ENCODE measurements at places on chromosomes 11 and 22. TPM values are rescaled to one million over a fixed set of nuclear protein-coding genes. Genes with fewer than 3 reads are reported as not detected.

DNA sequence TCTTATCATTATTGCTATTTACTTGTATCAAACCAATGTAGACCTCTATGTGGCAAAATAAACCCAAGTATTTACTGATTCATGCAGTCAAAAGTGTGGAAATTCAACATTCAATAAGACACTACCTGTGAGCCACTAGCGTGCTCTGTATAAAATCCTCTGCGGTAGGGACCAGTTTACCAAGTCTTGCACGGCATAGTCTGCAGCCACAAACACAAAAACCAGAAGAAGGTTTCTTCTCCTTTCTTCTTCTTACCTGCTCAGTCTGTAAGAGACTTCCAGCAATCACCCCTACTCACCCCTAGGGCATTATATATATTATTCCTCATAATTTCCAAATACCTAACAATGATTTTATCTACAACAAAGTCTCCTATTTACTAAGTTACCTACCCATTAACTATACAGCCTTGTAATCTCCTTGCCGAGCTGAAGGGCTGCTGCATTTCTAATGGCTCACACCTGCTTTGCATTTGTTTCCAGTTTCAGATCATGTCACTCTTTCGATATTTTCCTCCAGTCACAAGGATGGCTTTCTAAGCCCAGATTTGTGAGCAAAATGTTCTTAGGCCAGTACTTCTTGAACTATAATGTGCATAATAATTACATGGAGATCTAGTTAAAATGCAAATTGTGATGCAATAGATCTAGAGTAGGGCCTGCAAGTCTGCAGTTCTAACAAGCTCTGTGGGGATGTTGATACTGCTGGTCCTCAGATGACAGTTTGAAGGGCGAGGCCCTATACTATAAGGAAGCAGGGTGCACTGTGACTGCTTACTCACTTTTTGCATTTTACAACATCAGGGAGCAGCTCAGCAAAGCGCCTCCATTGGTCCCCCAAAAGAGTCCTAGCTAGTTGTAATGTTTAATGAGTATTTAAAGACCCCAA lies 191.9 kb upstream of the DDI1 start:
- DNase-seq: no peak

GRCh38 chr22:22681221-22681739 lies 36.9 kb downstream of the GGTLC2 start:
- no peak for DNase-seq

- DNase-seq: no peak
Measured at GRCh38 chr11:126638648-126639047, 283.2 kb downstream of the ST3GAL4 start.

- DNase-seq: no peak
Measured at GRCh38 chr11:1970956-1971355, 23.8 kb downstream of the MRPL23 start.

NEFH gene
- 0.86 TPM for total RNA-seq

DNA sequence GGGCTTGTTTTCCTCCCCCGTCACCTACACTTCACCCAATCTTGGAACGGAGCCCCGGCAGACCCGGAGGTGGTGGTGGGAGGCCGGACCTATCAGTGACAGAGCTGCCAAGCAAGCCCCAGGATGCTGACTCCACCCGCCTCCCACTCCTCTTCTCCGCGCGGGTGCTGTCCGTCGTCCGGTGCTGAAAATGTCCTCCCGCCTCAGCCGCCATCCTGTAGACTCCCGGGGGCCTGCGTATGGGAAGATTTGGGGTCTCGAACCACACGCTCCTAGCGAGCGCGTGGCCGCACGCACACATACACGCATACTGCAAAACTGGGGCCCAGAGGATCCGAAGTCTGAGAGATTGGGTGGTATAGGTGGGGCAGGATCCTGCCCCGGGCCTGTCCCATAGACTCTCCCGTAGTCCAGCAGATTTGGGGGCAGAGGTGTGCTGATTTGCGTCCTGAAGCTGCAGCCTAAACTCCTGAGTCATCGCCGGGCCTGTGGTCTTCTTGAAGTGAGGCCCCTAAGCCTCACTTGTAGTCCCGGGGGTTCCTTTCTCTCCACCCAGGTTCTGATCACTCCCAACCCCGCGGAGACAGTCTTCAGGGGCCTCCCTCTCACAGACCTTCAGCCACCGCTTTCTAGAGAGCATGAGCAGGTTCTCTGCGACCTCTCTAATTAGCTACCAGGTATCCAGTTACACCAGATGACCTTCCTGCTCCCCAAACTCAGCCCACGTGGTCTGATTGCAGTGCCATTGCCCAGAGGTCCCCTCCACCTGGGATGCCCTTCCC lies 796 bp upstream of the YIF1A start:
- DNase-seq: no peak

DNA sequence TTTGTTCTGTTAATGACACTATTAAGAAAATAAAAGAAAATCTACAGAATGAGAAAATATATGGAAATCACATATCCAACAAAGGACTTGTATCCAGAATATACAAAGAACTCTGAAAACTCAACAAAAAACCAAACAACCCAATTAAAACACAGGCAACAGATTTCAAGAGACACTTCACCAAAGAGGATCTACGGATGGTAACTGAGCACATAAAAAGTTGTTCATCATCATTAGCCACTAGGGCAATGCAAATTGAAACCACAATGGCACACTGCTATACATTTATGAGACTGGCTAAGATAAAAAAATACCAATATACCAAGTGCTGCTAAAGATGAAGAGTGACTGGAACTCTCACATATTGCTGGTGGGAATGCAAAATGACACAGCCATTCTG lies 34.5 kb upstream of the SLC25A1 start:
- DNase-seq: no peak

GRCh38 chr22:44093791-44094190 lies 69.7 kb downstream of the PARVB start:
- DNase-seq: no peak

SMIM35 gene
- total RNA-seq: 0.13 TPM

TSPAN32 gene
- 4.3 TPM for total RNA-seq

- no peak for DNase-seq
Measured at GRCh38 chr11:1377231-1377780, 12.4 kb upstream of the BRSK2 start.

DNA sequence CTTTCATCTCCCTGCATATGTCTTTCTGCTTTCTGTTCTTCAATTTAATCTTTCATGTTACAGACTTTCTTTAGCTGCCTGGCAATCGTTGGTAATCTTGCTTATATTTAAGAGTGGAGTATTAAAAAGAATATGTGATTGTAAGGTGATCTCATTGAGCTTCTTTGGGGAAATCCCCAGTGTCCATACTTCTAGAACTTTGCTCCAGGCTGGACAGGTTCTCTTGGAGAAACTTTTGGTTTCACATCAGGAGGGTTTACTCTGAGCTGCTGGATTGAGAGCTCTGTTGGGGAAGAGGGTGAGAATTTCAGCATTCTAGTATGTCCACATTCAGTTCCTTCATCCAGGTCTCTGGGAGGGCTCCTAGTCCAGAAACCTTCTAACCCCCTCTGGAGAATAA lies 16.1 kb downstream of the LRRC75B start:
- no peak for DNase-seq

GRCh38 chr11:102488208-102488607 lies 35.6 kb upstream of the TMEM123 start:
- DNase-seq: no peak

GRCh38 chr11:10751581-10751940 lies 515 bp downstream of the CTR9 start:
- no peak for DNase-seq

TMEM184B gene
- total RNA-seq: 77.7 TPM

- no peak for DNase-seq
Measured at GRCh38 chr11:1948389-1948788, 1.3 kb downstream of the MRPL23 start.

DNA sequence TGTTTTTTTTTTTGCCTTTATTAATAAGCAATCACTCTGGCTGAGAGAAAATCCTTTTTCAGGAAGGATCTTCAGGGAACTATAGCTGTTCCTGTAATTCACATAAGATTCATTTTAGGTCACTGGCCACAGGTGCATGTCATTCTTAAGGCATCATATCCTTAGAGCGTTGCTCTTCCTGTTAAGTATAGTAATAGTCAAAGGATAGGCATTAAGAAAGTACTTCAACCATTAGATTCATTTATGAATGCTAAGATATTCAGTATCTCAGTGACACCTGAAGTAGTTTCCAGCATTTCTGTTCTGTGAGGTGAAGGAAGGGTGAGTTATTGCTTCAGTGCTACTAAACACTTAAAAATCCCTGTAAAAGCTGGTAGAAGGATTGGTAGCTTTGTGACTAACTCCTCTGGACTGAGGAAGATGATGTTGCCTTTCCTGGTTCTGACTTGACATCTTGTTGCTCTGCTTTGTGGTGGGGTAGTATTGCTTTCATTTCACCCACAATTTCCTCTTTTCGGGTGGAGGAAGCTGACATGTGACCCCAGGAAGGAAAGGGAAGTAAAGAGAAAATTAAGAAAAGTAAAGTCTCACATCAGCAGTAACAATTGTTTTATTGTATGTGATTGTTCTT lies 34.7 kb downstream of the RNF169 start:
- DNase-seq: no peak

- no peak for DNase-seq
Measured at GRCh38 chr11:30919389-30920152, 333.4 kb upstream of the MPPED2 start.

NOX4 gene
- total RNA-seq: 1.6 TPM

DNA sequence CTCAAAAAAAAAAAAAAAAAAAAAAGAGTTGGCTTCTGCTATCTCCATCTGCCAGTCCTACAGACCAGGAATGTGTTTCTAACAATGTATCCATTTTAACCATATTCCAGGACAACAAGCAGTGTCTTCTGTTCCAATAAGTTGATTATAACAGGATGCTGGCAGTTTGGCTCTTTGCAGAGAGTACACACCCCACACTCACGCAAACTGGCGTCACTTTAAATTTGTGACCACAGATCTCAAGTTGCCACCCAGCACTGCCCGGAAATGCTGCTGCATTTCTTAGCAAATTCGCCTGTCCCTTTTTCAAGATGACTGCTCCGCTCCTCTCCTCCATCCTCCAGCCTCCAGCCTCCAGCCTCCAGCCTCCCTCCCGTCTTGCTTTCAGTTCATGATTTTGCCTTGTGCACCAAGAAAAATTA lies 44.3 kb downstream of the SCGB1A1 start:
- no peak for DNase-seq

- no peak for DNase-seq
Measured at GRCh38 chr22:44449683-44450425, 48.2 kb downstream of the RTL6 start.

DNA sequence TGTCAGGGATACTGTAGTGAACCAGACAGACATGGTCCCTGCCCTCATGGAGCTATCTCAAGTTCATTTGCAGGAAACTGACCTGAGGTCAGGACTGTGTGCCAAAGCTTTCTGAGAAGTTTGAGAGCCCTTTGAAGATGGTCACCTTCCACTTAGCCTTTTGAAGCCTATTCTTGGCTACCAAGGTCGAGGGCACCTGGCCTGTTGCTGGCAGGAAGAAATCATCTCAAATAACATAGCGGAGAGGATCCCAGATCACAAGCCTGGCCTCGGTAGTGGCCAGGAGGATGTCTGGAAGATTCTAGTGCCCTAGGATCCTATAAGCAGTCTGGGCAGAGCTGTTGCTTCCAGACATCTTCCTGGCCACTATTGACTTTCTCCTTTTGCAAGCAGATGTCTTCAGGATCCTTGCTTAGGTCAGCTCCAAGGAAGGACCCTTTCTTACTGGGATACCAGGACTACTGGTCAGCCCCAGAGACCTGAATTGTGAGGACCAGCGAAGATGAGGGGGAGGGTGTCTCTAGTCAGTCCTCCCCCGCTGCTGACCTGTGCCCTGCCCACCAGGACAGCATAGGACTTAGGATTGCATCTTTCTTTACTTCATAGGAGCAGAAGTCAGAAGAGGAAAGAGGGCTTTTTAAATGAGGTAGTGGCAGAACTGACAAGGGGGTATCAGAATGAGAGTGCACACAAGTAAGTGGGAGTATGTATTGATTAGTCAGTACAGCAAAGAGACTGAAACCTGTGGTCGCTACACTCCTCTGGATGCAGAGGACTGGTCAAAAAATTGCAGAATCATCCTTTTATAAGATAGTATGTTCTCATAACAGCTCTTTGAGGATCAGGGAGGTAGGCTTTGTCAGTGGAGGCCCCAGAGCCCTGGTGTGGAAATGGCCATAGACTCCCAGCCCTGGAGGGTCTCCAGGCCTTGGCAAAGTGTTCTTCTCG lies 94.8 kb downstream of the TEAD1 start:
- DNase-seq: no peak

- no peak for DNase-seq
Measured at GRCh38 chr11:67390947-67391303, 861 bp upstream of the RAD9A start.

DNA sequence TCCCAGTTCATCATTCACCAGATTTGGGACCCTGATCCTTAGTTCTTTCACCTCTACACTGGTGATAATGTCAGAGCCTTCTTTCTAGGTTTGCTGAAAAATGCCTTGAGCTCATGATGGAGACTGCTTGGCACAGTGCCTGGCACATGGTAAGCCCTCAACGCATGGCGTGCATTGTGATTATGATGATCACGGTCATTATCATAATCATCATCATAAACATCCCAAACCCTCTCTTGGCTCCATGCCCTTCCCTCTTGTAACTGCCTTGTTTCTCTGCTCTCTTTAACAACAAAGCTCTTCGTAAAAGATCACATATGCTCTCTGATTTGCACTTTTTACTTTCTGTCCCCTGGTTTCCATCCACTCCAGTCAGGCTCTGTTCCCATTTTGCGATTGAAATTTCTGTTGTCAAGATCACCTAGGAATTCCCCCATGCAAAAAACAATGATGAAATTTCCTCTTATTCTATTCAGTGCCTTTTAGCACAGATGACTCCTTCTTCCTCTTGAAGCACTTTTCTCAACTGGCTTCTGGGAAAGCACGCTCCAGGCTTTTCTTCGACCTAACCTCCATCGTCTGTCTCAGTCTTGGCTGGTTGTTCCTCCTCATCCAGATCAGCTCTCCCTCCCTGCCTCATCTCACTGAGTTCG lies 479.1 kb downstream of the OPCML start:
- no peak for DNase-seq

PRAME gene
- not detected for total RNA-seq

DNA sequence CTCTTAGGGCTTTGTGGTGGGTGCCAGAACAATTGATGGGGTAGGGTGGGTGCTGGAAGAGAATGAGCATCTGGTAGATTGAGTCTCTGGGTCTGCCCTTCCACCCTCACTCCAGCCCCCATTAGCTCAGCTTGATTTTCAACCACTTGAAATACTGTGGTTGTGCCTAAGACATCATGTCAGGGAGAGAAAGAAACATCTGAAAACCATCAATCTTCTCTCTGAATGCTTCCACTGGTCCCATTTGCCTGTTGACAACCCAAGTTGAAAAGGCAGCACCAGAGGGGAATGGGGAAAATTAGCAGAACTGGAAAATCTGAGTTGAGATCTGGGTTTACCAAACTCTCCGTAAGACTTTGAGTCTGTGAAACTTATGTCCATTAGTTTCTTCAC lies 26.1 kb downstream of the CD44 start:
- DNase-seq: no peak

RPUSD4 gene
- 24.7 TPM for total RNA-seq

GRCh38 chr11:48106166-48106565 lies 110.4 kb upstream of the OR4B1 start:
- DNase-seq: no peak
